ENCODE measurements at places on chromosomes 3 and 15. TPM values are rescaled to one million over a fixed set of nuclear protein-coding genes. Genes with fewer than 3 reads are reported as not detected.

DNA sequence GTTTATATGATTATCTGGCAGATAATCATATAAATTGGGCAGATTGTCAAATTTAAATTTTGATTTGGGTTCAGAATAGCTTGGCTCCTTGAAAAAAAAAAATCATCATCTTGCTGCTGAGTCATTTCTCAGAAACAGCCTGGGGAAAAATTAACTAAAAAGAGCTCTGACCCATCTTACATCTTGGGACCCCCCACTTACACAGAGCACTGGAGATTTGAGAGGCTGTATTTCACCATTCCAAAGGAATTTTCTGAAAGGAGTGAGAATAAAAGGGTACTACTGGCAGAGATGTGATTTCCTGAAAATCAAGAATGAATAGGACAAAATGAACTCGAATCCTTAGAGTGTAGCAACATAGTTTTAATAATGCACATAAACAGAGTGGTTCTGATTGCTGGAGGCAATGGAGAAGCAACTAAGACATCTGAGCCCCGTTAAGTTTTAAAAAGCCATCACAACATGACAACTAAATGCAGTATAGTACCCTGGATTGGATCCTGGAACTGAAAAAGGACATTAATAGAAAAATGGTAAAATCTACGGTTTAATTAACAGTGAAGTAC lies 97.5 kb downstream of the RFTN1 start:
- DNase-seq, result no peak

GRCh38 chr3:9163289-9163688 lies 86.2 kb downstream of the SRGAP3 start:
- DNase-seq, result no peak

GRCh38 chr3:64038253-64038767 lies 15.0 kb upstream of the PSMD6 start:
- DNase-seq, result no peak

DNA sequence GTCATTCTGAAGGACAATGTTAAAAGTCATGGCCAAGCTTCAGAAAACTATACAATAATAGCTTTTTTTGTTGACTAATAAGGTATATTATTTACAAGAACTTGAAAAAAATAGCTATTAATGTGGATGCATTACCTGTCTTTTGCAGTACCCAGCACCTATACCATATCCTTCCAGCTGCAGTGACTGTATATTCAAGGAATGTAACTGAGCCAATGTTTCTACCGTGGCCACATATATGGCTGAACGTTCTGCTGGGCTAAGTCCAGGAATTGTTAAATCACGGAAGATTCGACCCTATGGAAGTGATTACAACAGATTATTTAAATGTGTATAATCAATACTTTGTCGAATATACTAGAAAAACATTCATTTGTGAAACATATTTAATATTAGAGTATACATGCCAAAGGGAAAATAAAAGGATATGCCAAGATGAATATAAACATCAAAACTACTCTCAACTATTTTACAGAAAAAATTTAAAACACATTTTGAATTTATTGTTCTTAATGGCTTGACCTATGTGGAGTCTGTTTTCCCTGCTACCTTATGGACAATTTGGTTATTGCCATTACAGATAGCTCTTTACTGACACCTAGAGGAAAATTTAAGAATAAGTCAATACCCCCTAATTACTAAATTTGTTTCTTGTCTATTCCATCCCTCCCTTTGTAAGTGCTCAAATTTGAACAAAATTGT lies 17.6 kb downstream of the ACAD11 start:
- peak; percentile 28 for DNase-seq

The PSTPIP1 gene
- total RNA-seq, result not detected
